Keratinocyte (primary cell): ENCODE measurements at places on chromosomes 11 and 22. TPM values are rescaled to one million over a fixed set of nuclear protein-coding genes. Genes with fewer than 3 reads are reported as not detected.

The TUBA8 gene
- polyA plus RNA-seq, result 0.35 to 0.49 TPM (median 0.41 TPM) in 3 replicates

GRCh38 chr11:64713781-64714363 is 9.1 kb downstream of the NRXN2 start:
- no peak for DNase-seq

The PANX3 gene
- not detected in 3 replicates for polyA plus RNA-seq

DNA sequence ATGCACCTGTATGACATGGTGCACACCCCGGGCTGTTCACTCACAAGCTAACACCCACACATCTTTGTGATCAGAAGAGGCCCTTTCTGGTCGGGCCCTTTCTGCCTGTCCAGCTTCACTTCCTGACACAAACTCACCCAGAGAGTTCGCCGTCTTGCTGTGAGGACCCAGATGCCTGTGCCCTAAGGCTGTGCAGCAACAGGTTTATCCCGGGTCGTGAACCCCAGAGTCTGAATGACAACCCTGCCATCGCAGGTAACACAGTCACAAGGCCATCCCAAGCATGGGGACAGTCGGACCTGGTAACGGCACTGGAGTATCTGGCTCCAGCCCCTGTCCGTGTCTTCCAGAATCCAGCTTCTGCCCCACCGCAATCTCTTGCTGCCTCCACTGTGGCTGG is 235.1 kb downstream of the BUD13 start:
- DNase-seq, result no peak

GRCh38 chr11:127126986-127127385 is 126.4 kb upstream of the KIRREL3 start:
- no peak for DNase-seq

The SAA1 gene
- polyA plus RNA-seq, result 25.6 to 94.6 TPM (median 27.5 TPM) in 3 replicates

DNA sequence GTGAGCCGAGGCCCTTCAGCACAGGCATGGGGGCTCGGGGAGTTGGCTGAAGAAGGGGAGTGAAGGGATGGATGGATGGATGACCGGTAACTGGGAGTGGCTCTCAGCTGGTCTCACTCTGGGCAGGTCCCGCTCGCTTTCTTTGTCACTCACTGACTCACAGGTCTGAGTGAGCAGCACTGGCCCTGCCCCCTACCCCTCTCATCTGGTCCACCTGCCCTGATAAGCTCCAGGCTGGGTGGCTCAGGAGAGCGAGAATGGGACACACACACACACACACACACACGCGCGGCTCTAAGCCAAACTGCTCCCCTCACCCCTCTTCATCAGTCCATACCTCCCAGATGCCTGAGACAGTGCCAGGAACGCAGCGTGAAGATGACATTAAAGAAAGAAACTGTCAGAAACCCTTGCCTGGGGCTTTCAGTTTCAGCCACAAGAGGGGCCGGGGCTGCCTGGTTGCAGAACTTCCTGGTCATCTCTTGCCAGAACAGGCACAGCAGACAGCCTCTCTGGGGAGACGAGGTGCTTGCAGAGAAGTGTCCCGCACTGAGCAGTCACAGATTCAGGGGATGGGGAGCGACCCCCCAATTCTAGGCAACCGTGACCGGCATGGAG is 16.5 kb upstream of the SHISAL1 start:
- no peak for DNase-seq

DNA sequence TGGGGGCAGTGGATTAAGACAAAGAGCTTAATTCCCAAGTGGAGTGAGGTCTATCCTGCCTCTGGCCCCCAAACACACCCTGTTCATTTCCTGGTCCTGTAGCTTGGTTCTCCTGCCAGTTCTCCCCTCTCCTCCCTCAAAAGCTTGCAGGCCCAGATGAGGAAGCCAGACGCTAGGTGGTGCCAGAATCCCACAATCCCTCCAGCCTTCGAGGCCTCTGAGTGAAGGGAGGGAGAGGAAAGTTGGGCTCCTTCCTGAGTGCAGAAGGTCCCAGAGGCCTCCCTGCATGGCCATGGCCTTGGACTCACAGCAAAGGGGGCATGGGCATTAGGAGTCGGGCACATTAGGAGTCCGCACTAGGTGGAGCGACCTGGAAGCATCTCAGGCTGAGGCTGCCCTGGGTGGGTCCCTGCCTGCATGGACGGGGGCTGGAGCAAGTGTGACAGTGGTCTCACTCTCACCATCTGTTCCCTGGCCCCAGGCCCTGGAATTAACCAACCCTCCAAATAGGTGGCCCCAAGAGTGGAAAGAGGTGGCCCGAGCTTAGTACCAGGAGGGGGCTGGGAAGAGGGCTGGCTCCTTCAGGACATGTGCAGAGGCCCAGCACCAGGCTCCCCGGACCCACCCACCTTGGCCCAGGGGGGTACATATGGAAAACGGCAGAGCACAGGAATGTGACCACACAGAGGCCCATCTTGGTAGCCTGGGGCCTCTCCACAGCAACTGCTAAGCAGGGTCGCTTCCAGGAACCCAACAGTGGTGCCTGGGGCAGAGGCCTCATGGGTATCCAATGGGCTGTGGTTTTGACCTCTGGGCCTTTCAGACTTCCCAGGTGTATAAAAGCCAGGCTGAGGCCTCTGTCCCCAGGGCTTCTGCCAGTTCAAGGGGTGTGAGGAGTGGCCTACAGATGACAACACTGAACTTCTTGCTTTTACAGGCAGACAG is 5.2 kb downstream of the FXYD2 start:
- no peak for DNase-seq

DNA sequence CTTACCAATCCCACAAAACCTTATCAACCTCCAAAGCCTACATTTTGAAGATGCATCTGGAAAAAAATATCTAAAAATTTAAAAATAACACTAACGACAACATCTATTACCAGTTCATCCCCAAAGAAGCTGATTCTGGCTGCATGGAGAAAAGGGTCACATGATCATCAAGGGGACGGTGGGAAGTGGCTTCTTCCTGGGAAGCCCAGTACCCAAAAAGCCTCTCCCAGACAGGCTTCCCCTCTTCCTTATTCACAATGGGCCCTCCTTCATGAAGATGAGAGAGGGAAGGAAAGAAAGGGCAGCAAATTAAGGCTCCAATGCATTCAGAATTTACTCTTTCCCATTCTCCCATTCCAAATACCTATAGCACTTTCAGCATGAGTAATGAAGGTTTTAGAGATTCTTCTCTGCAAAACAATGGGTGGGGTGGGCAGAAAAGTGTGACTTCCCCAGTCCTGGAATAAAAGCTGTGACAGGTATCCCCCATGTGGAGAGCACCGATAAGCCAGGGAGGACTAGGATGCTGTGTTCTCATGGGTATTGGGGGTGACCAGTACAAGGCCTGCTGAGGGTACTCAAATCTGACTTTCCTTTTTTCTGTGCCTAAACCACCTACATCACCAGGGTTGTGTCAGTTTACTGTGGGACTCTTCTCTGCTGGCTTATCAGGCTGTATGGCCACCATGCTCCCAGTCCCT is 88.2 kb downstream of the SIK3 start:
- DNase-seq, result no peak

DNA sequence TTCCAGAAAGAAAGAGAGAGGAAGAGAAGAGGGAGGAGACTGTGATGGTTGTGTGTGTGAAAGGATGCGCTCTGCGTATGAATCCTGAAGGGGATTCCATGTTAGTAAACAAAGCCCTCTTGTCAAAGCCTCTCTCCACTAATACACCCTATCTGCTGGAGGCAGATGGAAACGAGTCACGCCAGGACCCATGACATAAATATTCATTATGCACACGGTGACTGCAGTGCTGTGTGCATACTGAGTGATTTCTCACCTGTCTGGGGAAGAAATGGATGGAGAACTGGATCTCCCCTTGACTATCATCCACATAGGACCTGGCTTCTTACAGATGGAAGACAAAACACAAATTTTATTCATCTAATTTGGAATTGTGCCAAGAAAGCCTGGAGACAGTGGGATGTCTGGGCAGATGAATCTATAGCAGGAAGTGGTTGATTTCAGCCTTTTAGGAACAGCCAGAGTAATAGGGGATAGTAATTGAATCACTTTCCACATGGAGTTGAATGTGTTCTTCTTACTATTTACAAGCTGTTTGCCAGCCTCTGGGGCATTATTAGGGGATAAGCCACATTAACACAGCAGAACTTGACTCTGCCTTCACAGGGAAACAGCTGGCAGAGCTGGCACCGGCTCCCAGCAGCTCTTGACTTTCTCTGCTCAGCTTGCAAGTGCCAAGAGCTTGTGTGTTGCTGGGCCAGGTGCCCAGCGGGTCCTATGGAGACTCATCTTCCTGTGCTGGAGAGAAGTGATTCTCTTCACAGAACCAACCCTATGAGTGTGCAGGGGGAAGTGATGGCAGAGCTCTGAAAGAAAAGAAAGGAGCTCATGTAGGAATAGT is 9.0 kb downstream of the MTNR1B start:
- peak; percentile 25 for DNase-seq

The SAA2 gene
- polyA plus RNA-seq, result 1.2 to 5.9 TPM (median 1.3 TPM) in 3 replicates

The OR4A16 gene
- polyA plus RNA-seq, result not detected in 3 replicates

DNA sequence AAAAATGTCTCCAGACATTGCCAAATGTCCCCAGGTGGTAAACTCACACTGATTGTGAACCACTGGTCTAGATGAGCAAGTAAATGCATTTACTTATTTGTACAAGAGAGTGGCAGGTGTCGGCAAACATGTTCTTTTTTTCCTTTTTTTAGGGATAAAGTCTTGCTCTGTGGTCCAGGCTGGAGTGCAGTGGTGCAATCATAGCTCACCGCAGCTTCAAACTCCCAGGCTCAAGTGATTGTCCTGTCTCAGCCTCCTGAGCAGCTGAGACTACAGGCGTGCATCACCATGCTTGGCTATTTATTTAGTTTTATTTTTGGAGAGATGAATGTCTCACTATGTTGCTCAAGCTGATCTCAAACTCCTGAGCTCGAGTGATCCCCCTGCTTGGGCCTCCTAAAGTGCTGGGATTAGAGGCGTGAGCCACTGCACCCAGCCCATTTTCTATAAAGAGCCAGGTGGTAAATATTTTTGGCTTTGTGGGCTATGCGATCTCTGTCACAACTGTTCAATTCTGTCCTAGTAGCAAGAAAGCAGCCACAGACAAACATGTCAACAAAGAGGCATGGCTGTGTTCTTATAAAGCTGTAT is 1.4 kb downstream of the VPREB1 start:
- DNase-seq, result no peak

The DGAT2 gene
- 1.8 to 6.9 TPM (median 2.4 TPM) in 3 replicates for polyA plus RNA-seq

The SMIM35 gene
- polyA plus RNA-seq, result not detected in 3 replicates

The MMP12 gene
- 0.05 to 0.28 TPM in 2 of 3 replicates, not detected in the other for polyA plus RNA-seq

The C11orf91 gene
- polyA plus RNA-seq, result 0.10 to 0.16 TPM (median 0.10 TPM) in 3 replicates
